ENCODE measurements at places on chromosomes 11 and 22.

- no peak for DNase-seq
These were observed 95.3 kb downstream of the NTM start for GRCh38 chr11:131465746-131466145.

DNA sequence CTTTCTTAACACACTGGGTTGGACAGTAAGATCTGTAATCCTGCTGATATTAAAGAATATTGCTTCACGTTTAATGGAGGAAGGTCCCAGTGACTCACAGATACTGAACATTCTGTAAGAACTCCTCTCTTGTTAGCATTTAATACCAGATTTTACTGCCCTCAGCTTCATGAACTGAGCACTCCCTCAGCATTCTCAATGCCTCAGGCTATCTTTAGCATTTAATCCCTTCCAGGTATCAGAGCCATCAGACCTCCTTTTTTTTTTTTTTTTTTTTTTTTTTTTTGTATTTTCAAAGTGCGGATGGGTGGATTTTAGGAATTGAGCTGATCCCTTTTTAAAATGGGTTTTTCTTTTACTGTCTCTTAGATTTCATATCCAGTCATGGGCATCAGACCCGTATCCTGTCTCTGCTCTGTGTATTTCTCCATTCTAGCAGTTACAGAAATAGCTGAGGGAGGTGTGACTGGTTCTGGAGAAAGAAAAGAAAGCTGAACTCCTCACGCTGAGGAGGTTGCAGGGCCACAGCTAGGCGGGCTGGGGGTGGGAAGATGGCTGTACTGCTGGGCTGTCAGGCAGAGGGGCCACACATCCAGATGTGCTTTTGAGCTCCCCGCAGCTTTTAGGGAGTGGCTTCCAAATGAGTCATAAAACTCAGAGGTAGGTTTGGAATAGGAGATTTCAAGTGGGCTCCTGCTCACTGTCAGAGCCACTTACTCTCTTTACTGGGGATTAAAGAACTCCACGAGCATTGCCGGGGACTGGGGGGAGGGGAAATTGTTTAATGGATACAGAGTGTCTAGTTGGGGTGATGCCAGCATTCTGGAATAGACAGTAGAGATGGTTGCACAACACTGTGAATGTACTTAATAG, 97.0 kb downstream of the SYT9 start:
- no peak for DNase-seq

GRCh38 chr11:111448831-111449557, 63.2 kb downstream of the BTG4 start:
- DNase-seq: no peak

DNA sequence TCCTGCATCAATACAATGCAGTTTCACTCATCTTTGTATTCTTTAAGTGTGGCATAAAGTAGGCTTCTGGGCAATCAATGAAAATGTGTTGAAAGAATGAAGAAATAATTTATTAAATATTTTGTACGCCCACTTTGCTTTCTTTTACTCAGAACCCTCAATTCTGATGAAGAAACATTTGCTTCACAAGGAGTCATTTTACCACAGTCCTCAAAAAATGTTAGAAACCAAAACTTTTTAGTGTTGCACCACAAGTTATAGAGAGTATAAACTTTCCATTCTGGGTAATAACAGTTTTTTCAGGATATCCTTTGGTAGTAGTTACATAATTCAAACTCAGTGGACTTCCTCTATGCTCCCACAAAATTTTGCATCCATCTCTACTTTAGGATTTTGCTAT, 360.5 kb downstream of the DLG2 start:
- no peak for DNase-seq

- DNase-seq: no peak
These were observed 32.2 kb upstream of the PTPRJ start for GRCh38 chr11:47948137-47948536.

DNA sequence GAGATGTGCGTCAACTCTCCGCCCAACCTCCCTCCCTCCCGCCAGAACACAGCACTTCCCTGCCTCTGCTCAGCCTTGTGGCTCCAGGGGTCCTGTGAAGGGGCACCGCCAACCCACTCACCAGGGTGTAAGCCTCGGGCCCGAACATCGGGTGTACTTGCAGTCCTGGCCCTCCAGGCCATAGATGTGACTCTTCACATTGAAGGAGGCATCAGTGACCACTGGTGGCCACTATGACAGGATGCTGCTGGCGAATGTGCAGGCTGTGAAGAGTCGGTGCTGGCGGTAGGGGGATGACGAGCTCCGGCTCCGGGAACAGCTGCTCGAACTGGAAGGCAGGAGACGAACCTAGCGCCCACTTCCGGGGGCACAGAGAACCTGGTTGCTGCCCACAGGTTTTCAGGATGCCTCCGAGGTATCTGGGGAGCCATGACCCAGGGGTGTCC, 97.4 kb downstream of the MED15 start:
- DNase-seq: no peak

DNA sequence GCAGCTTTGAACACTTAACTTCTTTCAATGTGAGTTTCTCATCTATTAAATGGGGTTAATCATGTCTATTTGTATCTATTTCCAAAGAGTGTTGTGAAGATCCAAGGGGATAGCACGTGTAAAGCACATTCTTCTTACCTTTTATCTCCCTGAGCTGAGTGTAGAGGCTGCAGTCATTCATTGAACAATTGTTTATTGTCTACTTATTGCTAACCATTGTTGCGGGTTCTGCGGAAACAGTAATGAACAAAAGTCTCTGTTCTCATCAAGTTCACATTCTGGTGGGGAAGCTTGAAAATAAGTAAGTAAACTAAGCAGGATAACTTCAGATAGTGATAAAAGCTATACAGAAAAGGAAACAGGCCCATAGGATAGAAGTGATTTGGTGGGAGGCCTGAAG, 27.4 kb upstream of the PLET1 start:
- no peak for DNase-seq

DNA sequence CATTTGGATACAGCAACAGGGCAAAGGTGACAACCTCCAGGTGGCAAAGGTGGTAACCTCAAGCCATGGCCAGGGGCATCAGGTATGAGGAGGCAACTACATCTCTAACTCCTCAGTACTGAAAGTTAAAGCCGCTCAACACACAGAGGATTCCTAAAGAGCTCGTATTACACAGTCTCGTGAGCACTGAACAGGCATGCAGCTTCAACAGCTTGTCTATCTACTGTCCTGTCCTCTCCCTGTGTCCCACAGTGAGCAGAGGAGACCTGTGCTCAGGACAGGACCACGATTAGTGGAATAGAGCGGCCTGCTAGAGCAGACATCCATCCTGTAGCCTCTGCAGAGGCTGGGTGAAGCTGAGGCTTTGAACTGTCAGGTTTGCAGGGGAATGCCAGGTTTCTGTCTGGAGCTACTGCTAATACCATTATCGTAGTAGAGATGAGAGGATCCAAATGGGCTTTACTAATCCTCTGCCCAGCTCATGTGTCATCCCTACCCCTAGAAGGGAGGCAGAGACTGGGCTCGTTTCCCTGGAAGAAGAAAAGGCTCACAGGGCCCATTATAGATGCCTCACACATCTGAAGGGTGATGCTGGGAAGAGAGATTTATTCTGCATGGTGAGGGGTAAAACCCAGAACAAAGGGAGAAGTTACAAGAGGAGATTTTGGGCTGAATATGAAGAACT, 415.2 kb downstream of the LARGE1 start:
- DNase-seq: no peak

- DNase-seq: no peak
These were observed 70.2 kb upstream of the EED start for GRCh38 chr11:86174101-86175046.

Data from stimulated activated CD8-positive, alpha-beta memory T cell treated with anti-CD3 and anti-CD28 coated beads, Interleukin-4, amount 100 ng/mL, for 24 hours (primary cell).